ENCODE measurements at places on chromosomes 5 and 9.

GRCh38 chr9:134494273-134494815 lies 147.3 kb upstream of the COL5A1 start:
- no peak for DNase-seq

DNA sequence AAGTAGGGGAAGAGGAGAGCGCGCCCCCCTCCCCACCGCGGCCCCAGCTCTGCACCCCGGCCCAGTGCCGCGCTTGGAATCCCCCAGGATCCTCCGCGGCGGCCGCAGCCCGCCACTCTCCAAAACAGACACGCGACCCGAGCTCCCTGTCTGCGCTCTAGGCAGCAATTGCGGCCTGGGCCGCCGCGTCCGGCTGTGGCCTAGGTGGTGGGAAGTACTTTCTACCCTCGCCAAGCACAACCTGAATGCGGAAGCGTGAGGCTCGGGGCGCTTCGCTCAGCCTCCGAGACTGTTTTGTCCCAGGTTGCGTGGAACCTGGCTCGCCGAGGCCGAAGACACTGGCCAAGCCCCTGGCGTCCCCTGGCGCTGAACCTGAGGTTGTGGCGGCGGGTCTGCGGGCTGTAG lies 3.3 kb upstream of the FOXB2 start:
- peak; percentile 26 for DNase-seq

GRCh38 chr5:60229691-60230185 lies 336.2 kb upstream of the PDE4D start:
- no peak for DNase-seq

DNA sequence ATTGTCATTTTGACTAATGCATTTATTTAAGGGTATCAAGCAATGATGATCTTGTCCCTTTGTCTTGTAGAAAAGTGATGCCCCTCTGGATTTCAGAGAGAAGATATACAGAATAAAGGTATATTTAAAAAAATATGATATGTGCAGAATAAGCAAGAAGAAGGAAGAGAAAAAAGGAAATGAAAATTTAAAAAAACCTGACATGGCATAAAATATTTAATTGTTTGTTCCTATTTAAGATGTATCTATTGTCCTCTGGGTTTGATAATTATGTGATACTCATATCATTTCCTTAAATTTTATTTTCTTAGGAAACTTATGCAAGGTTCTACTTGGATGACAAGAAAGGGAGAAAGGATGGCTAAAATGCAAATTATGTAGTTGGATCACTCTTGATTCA lies 983.7 kb upstream of the CDH6 start:
- no peak for DNase-seq

GRCh38 chr5:140371356-140372151 lies 11.6 kb downstream of the SLC4A9 start:
- no peak for DNase-seq

GRCh38 chr5:176180781-176181180 lies 57.4 kb upstream of the SIMC1 start:
- no peak for DNase-seq

GRCh38 chr5:84869675-84870074 lies 485.0 kb upstream of the EDIL3 start:
- no peak for DNase-seq

DNA sequence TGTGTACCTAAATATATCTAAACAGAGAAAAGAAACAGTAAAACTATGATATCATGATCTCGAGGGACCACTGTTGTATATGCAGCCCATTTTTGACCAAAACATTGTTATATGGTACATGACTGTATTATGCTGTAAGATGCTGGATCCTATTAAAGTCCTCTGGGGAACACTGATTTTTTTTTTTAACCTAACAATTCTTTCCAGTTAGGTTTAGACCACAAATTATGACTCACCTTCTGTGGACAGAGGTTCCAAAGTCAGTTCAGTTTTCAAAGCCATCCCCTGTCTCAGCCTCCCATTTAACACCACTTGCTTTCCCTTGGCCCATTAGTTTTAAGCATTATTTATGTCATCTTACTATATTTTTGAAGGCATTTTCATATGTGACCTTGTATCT lies 27.1 kb downstream of the TRMO start:
- no peak for DNase-seq

GRCh38 chr5:112004867-112005622 lies 248.1 kb upstream of the NREP start:
- DNase-seq, result peak; percentile 71

DNA sequence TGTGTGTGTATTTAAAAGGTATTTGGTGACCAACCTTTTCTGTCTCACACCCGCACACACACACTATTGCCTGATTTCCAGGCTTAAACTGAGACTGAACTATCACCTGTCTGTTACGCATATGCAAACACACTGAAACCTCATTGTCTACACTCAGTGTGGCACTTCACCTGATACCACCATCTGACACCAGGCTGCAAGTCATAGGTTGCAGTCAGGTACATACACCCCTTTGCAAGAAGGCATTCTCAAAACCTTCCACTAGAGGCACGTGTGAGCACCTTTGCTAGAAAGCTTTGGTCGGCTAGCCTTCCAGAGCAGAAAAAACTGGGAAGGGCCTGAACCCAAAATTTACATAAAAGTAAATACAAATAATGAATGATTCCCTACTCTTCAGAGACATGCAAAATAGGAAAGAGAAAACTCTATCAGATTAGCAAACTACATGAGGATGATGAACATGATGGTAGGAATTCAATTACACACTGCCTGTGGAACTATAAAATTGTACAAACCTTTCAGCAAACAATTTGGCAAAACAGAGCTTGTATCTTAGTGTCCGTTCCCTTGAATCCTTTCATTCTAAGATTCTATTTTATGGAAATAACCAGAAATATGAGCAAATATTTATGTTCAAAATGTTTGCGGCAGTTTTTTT lies 5.9 kb upstream of the FOXD1 start:
- peak; percentile 80 for DNase-seq

DNA sequence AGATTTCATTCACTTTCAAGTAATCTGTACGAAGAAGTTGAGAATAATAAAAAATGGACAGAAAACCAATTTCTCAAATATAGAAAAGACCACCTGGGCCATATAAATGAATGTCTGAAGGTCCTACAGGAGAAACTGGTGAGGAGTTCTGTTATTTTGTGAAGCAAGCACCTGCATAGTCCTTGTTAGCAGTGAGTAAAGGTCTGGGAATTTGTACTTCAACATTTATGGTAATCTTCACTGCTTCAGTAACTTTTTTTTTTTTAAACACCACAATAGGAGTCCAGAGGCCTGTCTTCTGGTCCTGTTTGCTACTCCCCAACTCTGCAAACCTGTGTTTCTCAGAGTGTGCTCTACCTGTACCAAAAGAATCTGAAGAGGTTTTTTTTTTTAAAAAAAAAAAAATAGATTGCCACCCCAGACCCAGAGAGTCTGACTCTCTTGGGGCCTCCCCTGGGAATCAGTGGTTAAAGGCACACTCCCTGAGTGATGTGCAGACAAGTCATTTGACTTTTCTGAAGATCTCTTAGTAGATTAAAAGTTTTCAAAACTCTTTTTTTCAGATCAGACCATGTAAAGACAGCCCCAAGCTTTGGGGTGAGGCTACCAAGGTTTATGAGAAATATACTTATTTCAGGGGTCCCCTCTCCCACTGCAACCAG lies 55.5 kb downstream of the FAM81B start:
- peak; percentile 84 for DNase-seq

- DNase-seq, result peak; percentile 44
These were observed 694 bp downstream of the RMI1 start for GRCh38 chr9:83981126-83981871.

GRCh38 chr9:128505414-128505765 lies 871 bp downstream of the GLE1 start:
- peak; percentile 49 for DNase-seq

- DNase-seq, result peak; percentile 82
These were observed 21.2 kb upstream of the LOX start for GRCh38 chr5:122099060-122099790.
